ENCODE measurements at places on chromosomes 7 and 10.

DNA sequence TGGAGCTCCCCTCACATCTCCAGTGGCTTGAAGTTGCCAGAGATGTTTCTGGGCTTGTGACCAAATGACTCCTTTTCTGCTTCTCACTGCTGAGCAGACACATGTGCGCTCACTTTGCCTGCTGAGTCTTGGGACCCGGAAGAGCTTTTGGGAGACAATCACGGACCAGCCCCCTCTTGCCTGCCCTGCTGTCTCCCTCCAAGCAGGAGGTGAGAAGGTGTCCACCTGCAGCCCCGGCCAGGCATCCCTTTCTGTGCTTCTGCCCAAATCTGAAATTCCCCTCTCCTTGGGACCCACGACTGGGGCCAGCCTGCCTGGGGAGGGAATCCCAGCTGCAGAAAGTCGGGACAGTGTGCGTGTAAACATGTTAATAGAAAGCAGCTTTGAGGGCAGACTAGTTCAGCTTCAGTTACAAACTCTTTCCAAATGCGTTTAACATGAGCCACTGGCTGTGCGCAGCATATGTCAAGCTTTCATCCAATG lies 31.7 kb downstream of the HTRA1 start:
- no peak for DNase-seq

DNA sequence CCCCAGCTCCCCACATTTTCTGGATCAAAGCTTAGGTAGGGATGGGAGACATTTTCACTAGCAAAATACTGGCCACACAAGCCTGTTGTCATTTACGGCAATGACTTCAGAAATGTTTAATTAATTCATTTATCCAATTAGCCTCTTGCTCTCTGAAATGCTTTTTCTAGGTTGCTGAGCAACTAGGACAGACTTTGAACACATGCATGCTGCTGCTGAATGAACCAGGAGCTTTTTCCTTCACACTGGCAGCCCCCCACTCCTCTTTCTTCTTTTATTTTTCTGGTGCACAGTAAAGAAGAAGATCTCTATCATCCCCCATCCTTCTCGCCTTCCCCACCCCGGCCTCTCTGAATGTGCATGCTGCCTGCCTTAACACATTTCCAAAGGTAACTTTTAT lies 22.5 kb downstream of the SORCS3 start:
- DNase-seq: no peak

DNA sequence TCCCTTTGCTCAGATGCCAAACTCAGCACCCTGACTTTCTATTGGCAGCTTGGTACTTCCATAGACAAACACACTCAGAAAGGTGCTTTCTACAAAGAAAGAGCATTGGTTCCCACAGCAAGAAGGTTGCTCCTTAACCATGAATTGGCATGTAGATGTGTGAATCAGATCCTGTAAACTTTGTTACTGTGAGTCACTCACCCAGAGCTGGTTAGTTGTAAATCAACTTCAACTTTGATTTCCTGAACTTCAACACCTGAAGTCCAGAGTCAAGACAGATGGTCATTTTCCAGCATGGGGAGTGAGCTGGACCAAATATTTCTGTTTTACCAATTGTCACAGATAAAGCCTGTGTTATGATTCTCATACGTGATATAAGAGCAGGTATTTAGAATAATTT lies 797.2 kb downstream of the TNS3 start:
- DNase-seq: no peak

- DNase-seq: peak; percentile 22
These were observed 123.9 kb downstream of the CACNA2D1 start for GRCh38 chr7:82319674-82320118.

DNA sequence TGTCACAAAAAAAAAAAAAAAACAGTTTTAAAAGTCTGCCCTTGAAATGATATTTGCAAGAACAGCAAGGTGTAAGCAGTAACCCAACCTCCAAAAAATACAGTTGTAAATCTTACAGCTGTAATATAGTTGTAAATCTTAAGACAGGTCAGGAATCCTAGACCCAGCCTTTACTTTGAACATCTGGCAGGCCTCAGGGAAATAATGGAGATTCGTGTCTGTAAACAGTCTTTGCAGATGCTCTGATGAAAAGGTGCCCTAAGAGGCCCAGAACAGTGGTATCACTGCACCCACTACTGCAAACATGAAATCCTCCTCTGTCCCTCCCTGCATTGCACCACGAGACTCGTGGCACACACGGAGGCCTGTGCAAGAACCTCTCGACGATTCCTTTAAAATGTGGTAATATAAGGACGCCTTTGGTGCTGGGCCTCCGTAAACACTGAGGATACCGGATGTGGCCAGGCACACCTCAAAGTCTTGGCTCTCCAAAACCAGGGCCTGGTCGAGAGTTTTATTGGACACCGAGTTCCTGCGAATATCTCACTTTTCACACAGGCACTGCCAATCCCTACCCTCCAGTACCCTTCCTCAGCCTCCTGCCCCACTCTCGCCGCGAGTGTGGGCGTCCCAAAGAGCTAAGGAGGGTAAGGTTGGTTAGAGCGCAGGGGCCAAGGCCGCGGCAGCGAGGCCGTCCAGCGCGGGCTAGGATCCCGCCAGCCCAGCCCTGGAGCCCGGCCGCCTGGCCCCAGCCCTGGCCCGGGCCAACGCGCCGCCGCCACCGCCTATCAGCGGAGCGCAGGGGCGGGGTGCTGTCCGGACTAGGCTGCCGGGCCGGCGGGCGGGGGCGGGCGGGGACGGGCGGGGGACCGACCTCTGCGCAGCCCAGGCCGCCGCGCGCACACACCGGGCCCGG lies at the start of gene REEP3:
Gene REEP3 (plus strand): TSS at position 902 of the 916 bp plus-strand sequence. CDS start 145 bp downstream, outside the sequence.
- no peak for DNase-seq

DNA sequence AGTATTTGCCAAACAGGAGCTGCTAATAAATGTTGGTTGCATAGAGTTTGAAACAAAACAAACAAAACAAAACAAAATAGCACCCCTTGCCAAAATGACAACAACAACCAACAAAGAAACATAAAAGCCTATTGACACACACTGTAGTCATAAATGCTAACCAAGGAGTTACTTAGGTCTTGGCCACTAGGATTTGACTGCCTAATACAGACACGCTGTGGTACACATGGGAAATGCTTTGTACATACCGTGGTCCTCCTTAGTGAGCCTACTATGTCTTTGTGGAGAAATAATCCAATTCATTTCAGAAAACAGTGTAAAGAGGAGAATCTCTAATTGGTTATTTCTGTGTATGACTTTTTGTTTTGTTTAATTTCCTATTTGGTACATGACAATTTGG lies 53.2 kb upstream of the MTPN start:
- no peak for DNase-seq

DNA sequence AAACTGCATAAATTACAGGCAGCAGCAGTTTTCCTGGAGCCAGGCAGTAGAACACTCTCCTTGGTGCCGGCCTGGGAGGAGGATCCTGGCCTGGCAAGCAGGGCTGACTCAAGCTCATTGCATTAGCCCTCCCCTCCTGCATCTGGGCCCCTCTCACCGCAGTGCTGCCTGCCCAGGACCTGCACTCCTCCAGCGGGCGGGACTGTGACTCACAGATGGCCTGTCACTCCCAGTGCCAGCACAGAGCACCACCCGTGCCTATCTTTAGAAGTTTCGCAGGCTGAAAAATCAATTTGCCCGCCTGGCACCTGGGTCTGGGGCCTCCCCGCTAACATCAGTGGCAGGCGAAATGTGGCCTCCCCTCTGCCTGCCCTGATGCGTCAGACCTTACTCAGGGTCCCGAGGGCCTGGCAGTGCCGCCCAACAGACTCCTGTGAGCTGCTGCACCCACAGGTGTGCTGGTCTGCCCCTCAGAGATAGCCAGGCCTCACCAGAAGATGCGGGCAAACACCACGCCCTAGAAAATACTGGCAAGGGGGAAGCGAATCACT lies 123.8 kb downstream of the KCNMA1 start:
- no peak for DNase-seq

DNA sequence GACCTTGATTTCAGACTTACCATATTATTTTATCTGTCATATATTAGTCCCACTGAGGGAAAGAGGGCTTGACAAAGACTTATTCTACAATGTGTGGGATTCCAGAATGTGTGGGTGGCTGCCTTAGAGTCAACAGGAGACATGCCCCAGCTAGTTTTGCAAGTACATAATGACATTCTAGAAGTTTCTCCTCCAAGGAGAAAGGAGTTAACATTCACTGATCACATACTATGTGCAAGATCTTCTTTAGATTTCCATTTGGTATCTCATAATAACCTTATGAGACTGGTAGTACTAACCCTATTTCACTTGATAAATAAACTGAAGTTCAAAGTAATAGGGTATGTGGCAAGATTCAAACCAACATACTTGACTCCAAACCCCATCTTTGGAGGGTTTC lies 25.2 kb downstream of the IRF5 start:
- DNase-seq: no peak

- peak; percentile 14 for DNase-seq
These were observed 39.5 kb upstream of the FOXK1 start for GRCh38 chr7:4642468-4643203.

GRCh38 chr7:104973909-104974415 lies 40.0 kb upstream of the KMT2E start:
- no peak for DNase-seq

DNA sequence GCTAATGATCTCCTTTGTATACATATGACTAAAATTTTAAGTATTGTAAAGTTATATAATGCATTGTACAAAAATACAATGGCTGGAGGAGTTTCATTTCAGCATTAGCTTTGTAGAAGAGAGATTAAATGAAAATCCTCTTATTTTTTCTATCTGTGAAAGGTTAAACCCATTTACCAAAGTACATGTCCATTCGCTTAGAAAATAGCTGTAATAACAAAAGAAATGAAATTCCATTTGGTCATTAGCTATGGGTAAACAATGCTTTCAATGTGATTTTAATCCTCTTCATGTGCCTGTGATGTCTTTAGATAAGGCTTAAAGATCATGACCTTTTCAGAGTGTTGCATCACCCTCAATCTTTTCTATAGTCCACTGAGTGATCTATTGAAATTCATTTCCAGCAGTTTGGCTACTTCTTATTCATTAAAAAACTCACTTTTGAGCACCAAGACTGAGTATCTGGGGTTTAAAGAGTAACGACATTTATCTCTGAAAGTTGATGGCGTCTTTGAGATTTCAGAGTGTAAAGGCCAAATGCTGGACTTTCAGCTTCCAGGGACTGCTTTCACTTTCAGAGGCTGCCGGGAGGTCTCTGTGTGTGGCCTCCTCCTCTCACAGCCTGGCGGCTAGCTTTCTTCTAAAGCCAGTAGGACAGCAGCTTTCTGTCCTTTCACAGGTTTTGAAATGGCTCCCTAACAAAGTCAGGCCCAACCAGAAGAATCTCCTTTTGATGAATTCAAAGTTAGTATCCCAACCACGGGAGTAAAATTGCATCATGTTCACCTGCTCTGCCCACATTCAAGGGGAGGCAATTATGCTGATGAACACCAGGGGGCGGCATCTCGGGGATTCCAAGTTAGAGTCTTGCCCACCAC lies 701.4 kb upstream of the COBL start:
- no peak for DNase-seq

GRCh38 chr10:60253484-60253883 lies 136.2 kb downstream of the ANK3 start:
- no peak for DNase-seq

Data from NCI-H1930 (cell line).